ENCODE measurements at places on chromosomes 4 and X.
A peak's percentile ranks its signal among the peaks of the same experiment; 100 is the strongest.

DNA sequence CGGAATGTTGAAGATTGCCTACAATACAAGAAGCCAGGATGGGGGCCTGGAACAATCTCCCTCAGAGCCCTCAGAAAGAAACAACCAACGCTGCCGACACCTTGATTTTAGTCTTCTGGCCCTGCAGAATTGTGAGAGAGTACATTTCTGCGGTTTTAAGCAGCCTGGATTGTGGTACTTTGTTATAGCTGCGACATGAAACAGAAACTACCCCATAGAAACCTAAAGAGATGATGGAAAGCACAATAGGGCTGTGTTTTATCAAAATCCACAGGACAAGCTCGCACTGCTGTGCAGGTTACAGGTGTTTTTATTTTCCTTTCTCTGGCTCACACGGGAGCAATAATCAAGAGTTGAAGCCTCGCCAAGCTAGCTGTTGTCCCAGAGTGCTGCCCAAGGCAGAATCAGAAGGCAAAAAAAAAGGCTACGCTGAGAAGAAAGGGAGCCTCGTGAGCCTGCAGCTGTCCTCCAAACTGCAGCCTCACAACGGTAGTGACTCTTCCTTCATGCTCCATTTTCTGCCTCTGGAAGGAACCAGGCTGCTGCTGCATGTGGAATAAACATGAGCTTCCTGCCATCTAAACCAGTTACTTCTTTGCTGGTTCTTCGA lies 232.4 kb downstream of the LDB2 start:
- no peak for DNase-seq

GRCh38 chr4:74394476-74395136 lies 29.7 kb downstream of the EREG start:
- peak; percentile 74 for DNase-seq

GRCh38 chrX:134599184-134599914 lies 58.9 kb downstream of the PLAC1 start:
- DNase-seq = no peak

DNA sequence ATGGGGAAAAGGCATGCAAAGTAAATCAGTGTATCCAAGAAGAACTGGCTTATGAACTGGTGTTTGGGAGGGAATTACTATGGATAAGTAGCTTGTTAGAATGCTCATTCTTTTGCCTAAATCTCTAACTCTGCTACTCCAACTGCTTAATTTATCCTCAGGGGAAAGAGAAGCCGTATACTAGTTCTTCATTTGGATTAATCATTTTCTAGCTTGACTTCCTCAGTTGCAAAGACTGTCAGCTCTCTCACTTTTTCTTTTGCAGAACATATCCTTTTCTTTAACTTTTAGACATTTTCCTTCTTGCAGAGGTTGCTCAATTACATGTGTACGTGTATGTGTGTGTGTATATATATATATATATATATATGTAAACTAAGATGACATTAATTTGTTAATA lies 21.9 kb downstream of the GPRIN3 start:
- no peak for DNase-seq

DNA sequence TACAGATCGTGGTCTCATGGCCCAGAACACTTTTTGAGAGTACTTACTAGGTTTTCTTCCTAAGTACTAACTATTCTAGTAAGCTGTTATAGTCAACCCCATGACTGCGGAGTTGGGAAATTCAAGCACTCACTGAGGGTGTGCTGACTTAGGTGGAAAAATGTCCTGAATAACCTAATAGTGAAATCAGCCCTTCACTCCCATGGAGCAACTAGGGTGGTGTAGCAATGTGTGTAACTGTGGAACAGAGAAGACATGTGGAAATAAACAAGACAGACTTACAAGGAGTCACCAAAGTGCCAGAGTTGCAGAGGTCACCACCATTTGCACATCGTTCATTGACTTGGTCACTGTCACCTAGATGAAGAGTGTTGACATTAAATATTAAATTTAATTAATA lies 12.1 kb upstream of the VSIG4 start:
- DNase-seq = no peak

DNA sequence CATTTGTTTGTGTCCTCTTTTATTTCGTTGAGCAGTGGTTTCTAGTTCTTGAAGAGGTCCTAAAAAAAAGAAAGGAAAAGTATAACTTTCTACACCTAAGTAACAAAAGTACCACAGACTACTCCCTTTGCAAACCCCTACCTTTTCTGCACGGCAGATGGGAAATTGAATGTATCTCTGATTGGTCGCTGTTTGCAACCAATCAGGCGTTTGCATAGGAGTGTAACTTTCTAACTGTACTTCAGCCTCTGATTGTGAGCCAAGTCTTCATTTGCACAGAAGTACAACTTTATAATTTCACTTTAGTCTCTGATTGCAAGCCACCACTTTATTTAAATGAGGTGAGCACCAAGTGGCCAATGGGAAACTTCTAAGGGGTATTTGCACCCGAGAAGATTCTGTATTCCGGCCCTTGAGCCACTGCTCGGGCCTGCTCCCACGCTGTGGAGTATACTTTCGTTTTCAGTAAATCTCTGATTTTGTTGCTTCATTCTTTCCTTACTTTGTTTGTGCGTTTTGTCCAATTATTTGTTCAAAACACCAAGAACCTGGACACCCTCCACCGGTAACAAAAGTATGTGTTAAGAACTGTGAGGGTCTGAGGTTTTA lies 40.3 kb upstream of the FHL1 start:
- DNase-seq = peak; percentile 11

- DNase-seq = no peak
Observed at GRCh38 chrX:40418813-40419195, 162.0 kb upstream of the ATP6AP2 start.

DNA sequence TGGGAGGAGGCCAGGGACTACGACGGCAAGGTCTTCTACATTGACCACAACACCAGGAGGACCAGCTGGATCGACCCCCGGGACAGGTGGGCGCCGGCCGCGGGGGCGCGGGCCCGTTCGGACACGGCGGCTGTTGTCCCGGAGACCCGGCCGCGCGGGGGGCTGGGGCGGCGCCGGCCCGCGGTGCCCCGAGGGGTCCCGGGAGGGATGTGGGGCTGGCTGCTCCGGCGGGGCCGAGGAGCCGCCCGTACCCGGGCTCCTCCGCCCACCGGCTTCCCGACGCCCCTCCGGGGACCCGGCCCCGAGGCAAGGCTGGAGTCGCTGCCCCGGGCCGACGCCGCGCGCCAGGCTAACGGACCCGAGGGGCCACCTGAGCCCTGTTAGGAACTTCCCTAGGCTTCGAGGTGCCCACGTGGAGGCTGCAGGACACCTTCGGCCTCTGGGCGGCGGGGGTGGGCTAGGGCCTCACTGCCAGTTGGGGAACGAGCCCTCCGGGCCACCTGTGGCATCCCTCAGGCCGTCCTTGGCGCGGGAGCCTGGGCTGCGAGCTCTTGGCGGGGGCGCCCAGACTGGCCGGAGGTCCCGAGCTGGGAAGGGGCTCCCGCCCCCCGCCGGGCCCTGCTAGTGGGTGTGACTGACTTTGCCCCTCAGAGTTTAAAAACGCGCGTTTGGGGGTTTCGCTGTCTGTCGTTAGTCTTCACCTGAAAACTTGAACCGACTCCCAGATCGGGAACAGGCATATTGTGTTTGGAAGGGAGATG lies 660 bp downstream of the WWC2 start:
- DNase-seq = peak; percentile 36

GRCh38 chr4:95643627-95644026 lies 94.9 kb upstream of the UNC5C start:
- DNase-seq = no peak

DNA sequence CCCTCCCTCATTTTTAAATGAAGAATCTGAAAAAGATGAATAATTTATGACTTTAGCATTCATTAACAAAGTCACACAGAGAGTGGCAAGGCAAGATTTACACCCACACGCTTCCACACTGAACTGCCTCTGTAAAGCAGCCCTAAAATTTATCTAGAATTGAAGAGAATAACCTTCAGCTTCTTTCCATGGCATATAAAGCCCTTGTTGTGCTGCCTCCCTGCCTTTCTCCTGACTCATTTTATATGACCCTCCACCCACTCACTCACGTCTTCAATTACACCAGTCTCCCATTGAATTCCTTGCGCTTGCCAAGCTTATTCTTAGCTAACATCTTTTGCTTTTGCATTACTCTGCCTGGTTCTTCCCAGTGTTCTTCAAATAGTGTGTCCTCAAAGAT lies 2649.3 kb downstream of the PCDH7 start:
- peak; percentile 19 for DNase-seq

DNA sequence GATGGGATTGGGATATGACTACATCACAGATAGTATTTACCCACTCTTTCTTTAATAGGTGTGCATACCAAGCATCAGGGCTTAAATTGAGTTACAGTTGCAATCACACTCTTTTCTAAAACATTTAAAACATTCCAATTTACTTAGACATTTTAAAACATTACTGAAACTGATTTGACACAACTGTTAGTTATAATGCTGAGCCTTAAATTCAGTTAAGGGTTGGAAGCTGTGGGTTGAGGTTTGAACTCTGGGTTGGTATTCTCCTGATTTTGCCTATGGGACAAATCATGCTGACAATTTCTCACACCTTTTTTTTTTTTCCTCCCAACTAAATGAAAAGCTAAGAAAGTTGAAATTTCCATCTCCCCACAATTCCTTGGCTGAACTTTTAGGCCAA lies 16.3 kb downstream of the SLIT2 start:
- no peak for DNase-seq

GRCh38 chr4:104128031-104128849 lies 366.5 kb downstream of the CXXC4 start:
- DNase-seq = no peak

DNA sequence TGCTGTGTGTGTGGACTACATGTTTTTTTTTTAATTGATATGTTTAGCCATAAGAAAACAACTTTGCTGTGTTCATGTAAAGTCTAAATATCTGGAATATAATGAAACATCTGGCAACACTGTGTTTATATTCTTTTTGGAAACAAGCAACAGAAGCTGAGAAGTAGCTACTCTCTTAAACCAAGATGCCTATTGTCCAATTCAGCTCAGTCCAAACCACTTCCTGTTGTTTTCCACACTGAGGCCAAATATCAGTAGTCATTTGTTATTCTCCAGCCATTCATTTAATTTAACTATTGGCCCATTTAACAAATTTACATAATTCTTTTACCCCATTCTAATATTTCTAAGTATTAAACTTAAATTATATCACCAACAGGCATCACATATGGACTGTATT lies 903.0 kb upstream of the SLIT2 start:
- no peak for DNase-seq

Data from Daoy (cell line).